Activated naive CD4-positive, alpha-beta T cell treated with anti-CD3 and anti-CD28 coated beads, Interleukin-2, amount 50 U/mL, for 72 hours (primary cell): ENCODE measurements at places on chromosomes 7 and 10. TPM values are rescaled to one million over a fixed set of nuclear protein-coding genes. Genes with fewer than 3 reads are reported as not detected.
A peak's percentile ranks its signal among the peaks of the same experiment; 100 is the strongest.

Gene PODXL
- total RNA-seq: 0.18 TPM

Gene C10orf105
- total RNA-seq: 0.45 TPM

Gene PPP1R9A
- total RNA-seq: not detected

Gene CHPF2
- total RNA-seq: 29.3 TPM

Gene MYL10
- total RNA-seq: not detected

Gene C7orf57
- total RNA-seq: 0.25 TPM

Gene SCART1
- 2.1 TPM for total RNA-seq

Gene TMEM176B
- not detected for total RNA-seq

Gene UROS
- total RNA-seq: 40.5 TPM

Gene ANKMY2
- 9.7 TPM for total RNA-seq

GRCh38 chr10:127882801-127883459 is 9.8 kb downstream of the CLRN3 start:
- no peak for DNase-seq

DNA sequence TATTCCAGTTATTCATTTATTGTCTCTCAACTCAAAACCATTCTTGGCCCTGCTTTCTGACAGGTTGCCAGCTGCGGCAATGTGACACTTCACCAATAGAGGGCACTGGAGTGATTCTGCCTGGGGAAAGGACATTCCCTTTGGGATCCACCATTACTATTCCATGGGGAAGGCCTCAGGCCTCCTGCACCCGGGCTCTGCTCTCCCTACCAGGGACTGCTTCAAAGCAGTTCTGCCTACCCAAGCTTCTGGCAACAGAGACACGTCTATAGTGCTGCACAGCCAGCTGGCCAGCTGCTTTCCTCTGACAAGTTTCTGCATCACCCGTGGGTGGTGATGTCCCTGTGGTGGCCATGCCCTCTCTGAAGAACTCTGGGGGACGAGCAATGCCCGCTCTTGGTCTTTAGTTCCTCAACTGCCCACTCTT is 163.8 kb downstream of the ELMO1 start:
- no peak for DNase-seq

DNA sequence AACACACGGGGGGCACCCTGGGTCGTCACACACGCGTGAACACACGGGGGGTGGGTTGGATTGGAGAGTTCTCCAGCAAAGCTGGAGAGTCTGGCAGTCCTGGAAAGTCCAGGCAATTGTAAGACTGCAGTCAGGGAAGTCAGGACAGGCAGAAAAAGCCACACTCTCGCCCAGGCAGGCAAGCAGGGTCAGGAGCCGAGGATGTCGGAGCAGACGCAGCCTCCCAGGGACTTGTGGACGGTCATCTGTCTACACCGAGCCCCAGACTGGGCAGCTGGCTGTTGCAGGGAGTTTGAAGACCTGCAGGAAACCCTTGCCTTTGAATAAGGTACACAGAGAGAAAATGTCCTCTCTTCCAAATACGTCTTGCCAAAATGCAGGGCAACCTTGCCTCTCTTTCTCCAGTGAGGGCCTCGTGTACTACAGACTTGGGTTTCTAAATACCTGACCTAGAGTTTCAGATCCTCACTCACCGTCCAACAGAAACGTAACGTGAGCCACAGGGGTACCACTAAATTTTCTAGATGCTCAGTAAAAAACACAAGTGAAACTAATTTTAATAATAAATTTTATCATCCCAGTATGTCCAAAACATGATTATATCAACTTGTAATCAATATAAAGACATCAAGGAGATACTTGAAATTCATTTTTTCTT is 176.7 kb downstream of the ADARB2 start:
- no peak for DNase-seq

- no peak for DNase-seq
These were observed 43.3 kb upstream of the ADGRA1 start for GRCh38 chr10:133044401-133044811.

- no peak for DNase-seq
These were observed 30.0 kb downstream of the LAMB1 start for GRCh38 chr7:107972941-107973376.

GRCh38 chr7:77727936-77728701 is 31.9 kb downstream of the RSBN1L start:
- no peak for DNase-seq

GRCh38 chr7:101553771-101554445 is 75.2 kb downstream of the MYL10 start:
- DNase-seq: no peak

DNA sequence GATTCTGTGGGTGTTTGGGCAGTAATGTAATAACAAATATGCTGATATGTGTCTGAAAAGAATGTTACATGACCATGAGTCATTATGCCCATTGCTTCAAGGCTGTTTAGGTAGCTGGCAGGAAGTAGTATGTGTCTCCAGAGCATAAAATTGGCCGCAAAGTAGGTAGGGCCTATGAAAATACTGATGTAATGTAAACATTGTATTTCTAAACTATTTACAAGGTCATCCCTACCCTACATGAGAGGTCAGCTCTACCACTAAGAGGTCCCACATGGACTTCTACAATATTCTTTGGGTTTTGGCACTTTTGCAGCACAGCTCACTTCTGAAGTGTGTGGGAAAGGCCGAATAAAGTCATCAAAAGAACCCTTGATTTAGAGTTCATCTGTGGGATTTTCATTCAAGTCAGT is 301.9 kb downstream of the AHR start:
- DNase-seq: no peak

DNA sequence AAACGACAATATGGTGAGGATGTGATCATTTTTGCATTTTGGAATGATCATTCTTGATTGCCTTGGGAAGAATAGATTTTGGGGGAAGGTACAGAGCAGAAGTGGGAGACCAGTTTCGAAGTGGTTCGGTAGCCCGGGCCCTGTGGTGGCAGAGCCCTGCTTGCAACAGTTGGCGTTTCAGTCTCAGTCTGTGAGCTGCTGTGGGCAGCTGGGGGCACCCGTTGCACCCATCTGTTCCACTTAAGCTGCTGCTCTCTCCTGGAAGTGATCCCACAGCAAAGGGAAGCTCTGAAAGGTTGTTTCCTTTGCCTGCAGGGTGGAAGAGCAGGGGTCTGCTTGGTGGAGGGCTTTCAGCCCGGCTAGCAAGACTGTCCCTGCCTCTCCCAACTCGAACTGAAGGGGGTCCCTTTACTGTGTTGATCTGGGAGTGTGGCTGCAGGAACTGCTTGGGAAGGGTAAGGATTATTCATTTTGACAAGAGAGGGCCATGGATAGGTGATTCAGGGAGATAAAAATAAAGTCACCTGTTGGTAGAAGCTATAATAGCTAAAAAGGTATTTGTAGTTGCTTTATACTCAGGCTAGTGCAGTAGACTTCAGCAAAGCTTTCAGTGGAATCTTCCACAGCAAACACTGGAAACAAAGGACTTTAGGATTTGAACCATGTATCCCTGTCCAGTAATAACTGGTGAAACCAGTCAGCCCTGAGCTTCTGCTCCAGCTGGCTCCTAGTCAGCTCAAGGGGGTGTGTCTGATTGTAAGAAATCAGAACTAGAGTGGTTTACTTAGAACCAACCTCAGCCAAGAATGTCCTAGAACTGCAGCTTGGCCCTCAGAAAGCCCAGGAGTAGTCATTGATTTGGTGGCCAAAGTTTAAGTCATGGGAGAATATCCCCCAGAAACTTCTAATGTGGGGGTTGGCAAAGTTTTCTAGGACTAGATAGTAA is 53.1 kb upstream of the PDCD4 start:
- no peak for DNase-seq

- no peak for DNase-seq
These were observed 104.2 kb upstream of the TMEM72 start for GRCh38 chr10:44806950-44807349.

- DNase-seq: no peak
These were observed 27.6 kb downstream of the AMZ1 start for GRCh38 chr7:2715341-2716231.

DNA sequence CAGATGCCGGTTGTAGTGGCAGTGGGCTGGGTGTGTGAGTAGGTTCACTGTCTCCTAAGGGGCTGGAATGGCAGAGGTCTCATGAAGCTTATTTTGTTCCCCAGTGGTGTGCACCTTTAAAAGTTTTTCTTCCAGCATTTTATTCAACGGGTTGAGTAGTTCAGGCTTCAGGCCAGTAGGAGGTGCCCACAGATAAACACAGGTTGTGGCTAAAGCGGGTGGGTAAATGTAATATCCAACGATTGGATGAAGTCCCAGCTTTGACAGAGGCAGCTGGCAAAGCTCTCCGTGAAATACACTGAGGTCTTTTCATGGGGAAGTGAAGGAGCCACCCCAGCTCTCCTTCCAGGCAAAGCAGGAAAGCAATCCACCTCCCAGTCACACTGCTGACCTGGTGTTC is 339.8 kb upstream of the LRRTM3 start:
- DNase-seq: no peak

GRCh38 chr7:151432658-151433521 is 7.1 kb downstream of the CRYGN start:
- DNase-seq: peak; percentile 56

DNA sequence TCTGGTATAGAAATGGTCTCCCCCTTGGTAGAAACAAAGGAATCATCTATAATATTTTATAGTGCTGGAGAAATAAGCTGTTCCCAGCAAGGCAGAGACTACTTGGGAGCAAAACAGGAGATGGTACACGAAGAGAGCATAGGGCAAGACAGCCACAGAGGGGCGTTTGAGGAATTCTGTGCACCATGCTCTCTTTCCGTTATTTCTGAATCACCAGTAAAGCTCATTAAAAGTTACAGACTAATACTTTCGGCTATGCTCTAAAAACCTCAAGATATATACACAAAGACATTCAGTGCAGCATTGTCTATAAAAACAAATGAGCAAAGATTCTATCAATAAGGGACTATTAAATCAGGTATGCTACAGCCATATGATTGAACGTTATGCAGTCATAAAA is 68.5 kb upstream of the FHIP2A start:
- no peak for DNase-seq

GRCh38 chr7:127409629-127410028 is 17.1 kb upstream of the ZNF800 start:
- DNase-seq: no peak

DNA sequence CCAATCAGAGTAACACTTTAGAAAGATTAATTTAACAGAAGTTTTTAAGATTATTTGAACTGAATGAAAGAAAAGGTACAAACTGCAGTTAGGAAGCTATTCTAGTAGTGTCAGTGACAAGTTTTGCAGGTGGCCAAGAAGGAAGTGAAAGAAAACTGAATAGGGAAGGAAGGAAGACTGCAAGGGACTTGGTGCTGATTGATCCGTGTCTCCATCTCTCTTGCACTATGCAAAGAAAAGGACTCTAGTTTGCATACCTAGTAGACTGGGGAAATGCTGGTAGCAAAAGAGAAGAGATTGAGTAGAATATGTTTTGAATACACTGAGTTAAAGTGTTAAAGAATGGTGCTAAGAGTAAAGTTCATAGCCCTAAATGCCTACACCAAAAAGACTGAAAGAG is 33.0 kb downstream of the OR6V1 start:
- DNase-seq: no peak

DNA sequence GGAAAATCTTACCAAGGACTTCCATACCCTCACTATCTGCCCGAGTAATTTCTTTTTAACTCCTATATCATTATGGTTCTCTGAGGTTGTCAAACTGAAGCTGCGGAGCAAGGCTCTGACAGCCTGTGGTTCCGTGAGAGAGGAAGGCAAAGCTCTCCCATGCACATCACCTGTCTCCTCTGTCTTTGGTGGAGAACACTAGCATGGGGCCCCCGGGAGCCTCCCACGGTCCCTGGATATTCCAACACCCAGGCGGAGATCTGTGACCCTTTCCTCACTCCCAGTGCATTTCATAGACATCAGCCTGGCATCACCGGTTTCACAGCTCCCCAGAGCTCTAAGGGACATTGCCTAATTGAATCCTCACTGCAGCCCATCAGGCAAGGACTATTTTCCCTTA is 10.4 kb downstream of the RBP4 start:
- no peak for DNase-seq

DNA sequence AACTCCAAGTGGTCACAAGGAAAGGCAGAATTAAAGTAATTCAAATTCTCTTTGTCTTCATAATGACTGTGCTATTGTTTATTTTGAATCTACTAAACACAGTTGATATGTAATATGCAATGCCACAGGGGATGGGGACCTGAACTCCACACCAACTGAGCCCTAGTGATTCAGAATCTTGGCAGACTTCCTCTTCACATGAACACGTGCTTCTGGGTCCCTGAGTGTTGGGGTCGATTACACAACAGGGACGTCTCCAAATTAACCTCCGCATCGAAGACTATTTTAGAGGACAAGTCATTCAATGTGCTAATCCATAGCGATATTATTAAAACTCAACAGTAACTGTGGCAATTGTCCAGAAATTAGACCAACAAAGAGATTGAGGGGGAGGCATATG is 95.3 kb upstream of the CARD11 start:
- no peak for DNase-seq
